ENCODE measurements at places on chromosomes 12 and 14.

DNA sequence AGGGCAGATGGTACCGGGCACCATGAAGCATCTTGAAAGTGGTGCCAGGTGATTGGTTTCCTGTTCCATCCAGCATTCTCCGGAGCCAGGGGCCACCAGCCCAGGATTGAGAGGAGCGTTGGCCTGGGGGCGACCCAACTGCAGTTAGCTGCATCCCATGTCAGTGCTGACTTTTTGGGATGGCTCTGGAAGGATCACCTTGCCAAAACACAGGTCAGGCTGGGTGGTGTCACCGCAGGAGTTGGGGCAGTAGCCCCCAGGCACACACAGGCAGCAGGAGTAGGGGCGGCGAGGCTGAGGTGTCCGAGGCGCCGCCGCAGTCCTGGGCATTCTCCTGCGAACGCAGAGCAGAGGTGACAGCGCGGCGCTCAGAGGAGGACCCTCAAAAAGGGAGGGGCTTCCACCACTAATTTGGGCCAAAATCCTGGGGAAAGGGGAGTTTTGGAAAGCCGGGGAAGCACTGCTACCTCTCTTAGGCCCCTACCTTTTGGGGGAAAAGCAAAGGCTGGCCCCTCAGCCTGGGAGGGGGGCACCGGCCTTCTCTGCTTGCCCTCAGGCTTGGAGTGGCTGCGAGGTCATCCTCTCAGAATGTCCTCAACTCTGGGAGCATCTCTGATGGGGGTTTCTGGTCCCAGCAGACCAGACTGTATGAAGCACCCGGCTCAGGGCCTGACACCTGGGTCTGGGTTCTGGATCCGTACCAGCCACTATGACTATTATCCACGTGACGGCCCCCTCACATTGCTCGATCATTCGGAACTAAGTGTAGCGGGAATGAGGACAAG is 26.7 kb upstream of the LRTM2 start:
- no peak for DNase-seq

- DNase-seq, result no peak
Observed at GRCh38 chr12:3727877-3728632, 24.9 kb downstream of the CRACR2A start.

- no peak for DNase-seq
Observed at GRCh38 chr14:63032076-63032475, 13.2 kb downstream of the KCNH5 start.

DNA sequence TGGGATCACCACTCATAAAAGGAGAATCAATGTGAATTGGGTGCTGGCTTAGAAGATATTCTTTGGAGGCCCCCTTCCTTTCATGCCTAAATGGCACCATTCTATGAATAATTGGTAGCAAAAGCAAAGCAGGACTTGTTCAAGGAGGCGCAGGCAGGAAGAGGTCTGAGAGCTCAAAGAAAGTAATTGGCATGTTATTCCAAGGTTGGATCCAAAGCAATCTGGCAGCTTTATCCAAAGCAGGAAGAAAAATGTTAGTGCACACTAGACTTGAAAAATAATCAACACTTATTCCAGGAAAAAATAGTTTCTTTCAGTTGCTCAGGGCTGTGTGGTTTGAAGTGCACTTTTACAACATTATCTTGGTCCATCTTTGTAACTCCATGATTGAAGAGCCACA is 326.4 kb downstream of the NUAK1 start:
- DNase-seq, result no peak

GRCh38 chr12:56589783-56590182 is 40.3 kb downstream of the BAZ2A start:
- DNase-seq, result no peak

GRCh38 chr14:78840898-78841297 is 670.7 kb downstream of the NRXN3 start:
- no peak for DNase-seq

GRCh38 chr14:101845896-101846295 is 84.4 kb downstream of the PPP2R5C start:
- DNase-seq, result no peak

DNA sequence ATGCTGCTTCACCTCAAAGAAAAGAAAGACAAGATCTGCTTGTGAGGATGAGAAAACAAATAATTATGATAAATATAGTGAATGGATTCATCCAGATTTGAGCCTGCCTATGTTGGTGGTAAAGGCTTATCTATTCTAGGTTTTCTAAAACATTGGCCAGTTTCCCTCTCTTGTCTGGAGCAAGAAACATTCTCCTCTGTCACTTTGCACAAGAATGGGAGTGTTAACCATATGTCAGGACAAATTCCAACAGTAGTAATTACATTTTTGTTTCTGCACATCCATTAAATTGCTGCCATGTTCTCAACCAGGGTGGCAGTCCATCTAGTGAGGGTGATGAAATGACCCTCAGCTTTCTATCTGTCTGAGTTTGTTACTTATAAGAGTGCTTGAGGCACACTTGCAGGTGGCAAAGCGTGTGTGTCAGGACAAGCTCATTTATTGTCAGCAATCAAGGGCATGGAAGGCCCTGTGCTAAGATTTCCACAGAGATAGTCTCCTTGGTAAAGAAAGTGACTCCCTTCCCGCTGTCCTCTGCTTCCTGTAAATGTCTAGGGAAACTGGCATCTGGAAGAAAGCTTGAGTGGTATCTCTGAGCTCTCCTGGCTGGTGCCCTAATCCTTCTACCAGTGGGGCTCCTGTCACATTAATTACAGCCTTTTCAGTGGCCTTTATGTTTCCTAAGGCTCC is 502.1 kb upstream of the FLRT2 start:
- DNase-seq, result no peak

GRCh38 chr12:107287436-107288413 is 194.4 kb upstream of the CRY1 start:
- no peak for DNase-seq

- DNase-seq, result no peak
Observed at GRCh38 chr12:22121224-22121623, 75.2 kb downstream of the CMAS start.

DNA sequence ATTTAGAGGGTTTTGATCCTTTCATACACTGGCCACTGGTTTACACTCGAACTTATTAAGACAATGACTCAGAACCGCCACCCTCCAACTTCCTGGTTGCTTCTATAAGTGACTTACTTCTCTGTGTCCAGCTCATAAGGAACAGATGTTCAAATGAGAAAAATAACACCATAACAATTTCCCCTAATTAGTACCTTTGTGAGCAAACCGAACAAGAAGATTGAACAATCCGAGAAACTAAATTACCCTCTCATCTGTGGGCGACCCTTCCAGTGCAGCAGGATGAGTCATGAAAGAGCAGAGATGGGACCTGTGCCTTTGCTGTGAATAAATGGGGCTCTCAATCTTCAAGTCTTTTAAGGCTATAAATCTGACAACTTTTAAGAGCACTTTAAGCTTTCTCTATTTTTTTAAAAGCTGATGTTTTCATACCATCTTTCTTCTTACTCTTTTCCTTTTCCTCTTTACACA is 146.8 kb upstream of the RASSF8 start:
- no peak for DNase-seq

GRCh38 chr12:113190761-113191160 is 5.2 kb downstream of the RITA1 start:
- no peak for DNase-seq

DNA sequence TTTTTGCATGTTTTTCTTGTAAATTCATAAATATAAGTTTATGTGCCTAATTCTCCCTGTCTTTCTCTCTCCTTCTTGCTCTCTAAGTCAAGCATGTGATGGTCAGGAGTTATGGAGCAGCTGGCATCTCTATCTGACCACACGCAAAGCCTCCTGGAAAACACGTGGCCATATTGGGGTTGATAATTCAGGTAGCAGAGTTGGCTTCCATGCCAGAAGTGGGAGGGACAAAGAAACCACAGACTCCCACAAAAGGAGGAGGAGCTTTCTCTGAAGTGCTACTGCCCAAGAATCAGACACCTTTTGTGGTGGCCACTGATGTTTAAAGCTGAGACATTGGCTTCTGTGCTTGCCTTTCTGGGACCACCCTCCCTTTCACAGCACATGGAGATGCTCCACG is 517.6 kb upstream of the TMEM132C start:
- no peak for DNase-seq

DNA sequence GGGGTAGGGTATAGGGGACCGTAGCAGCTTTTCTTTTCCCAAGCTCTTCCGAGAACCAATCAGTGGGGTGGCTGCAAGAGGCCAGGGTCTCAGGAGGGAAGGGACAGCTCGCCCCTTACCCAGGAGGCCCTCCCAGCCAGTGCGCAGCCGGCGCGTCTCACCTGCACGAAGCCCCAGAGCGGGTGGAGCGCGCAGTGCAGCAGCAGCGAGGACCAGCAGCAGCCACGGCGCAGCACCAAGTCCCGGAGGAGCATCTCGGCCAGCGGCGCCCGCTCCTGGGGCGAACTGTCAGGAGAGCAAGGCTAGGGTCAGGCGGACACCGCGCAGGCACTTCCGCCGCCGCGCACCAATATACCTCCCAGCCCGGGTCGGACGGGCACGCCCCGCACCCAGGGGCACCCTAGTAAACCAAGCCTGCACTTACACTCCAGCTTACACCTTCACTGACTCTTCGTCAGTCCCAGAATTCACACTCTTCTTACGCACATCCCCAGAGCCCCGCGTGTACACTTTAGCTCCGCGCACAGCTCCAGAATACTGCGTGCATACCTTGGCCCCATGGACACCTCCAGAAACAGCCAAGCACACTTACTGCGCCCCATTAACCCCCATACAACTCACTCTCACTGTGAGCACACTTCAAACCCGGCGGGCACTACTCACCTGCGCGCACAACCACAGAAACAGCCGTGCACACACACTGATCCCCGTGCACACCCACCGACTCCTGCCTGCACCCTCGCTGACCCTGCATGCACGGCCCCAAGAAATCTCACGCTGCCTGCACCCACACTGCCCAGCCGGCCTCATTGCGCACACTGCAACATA is 606 bp downstream of the PRIMA1 start:
- DNase-seq, result no peak

- no peak for DNase-seq
Observed at GRCh38 chr12:19757317-19757877, 318.1 kb downstream of the AEBP2 start.

DNA sequence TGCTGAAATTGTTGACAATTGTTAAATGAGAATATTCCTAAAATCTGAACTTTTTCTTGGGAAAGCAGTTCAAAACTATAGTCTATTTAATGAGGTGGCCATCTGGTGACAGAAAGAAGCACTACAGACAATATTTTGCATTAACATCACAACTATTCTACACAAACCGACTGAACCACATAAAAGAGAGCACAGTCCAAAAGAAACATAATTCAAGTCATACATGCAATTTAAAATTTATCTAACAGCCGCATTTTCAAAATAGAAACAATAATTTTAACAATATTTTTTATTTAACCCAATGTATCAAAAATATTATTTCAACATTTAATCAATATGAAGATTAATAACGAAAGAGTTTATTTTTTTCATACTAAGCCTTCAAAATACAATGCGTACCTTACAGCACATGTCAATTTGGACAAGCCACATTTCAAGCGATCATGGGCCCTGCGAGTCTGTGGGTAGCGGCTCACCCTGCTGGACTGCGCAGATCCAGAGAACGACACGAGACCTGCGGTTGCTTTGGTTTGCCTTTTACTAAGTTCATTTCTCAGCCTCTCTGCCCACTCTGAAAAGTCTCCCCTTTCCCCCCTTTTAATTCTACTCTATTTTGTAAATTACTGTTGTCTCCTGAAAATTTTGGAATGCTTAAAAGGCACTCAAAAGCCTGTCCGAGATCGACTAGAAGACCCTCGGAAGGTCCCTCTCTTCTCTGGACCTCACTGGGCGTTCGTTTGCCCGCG is 947 bp upstream of the LRRC9 start:
- DNase-seq, result no peak

All from cortex of kidney (tissue), 1 donor.